ENCODE measurements at places on chromosomes 16 and 17.

GRCh38 chr17:73237714-73238113, 24.0 kb downstream of the CPSF4L start:
- no peak for DNase-seq

DNA sequence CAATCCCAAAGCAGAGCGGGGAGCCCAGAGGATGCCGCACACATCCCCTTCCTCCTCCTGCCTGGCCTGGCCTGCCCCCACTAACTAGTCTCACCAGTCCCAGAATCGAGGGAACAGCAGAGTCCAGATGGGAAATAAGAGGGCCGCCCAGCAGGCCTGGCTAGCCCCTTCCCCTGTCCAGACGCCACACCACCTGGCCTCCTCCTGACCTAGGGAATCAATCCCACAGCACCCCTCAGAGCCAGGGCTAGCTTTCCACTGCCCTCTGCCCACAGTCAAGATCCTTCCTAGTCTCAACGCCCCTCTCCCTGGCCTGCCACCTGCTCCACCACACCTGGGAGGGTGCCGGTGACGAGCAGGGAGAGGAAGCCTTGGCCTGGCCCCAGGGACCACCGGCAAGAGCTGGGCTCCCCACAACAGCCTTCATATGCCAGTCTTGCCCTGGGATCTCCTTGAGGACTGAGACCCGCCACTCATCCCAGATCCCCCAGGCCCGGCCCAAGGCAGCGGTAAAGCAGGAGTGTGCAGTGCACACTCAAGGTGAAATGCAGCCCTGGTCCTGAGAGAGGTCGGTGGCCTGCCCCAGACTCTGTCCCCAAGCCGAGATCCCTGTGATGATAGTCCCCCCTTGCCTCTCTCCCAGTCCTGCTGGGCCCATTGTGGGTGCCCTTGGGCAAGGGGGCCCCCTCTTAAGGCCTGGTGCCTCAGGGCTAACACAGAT, 27.9 kb downstream of the KATNB1 start:
- no peak for DNase-seq

DNA sequence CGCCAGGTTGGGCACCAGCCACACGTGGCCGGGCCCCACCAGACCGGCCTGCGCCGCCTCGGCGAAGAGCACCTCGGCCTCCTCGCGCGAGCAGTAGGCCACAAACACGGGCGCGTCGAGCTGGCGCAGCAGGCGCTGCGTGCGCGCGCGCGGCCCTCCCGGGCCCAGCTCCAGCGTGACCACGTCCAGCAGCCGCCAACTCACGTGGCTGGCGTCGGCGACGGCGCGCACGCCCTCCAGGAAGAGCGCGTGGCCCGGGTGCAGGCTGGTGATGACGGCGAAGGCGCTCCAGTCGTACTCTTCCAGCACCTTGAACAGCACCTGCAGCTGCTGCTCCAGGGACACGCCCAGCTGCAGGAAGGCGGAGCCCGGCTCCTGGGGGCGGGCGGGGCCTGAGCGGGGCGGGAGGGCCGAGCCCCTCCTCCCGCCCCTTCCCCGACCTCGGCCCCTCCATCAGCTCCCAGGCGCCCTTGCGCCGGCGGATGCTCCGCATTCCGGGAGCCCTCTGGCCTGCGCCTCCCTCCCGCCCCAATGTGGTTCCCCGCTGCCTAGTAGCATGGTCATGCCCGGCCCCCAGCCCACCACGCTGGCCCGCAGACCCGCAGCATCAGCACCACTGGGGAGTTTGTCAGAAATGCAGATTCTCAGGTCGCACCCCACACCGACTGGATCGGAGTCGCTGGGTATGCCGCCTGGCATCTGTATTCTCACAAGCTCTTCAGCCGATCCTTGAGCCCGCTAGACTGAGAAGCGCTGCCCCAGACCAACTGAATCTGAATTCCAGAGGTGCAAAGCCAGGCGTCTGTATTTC, 7.2 kb downstream of the GRIN2C start:
- DNase-seq, result no peak

- DNase-seq, result no peak
Observed at GRCh38 chr17:77841742-77842527, 116.6 kb upstream of the TNRC6C start.

DNA sequence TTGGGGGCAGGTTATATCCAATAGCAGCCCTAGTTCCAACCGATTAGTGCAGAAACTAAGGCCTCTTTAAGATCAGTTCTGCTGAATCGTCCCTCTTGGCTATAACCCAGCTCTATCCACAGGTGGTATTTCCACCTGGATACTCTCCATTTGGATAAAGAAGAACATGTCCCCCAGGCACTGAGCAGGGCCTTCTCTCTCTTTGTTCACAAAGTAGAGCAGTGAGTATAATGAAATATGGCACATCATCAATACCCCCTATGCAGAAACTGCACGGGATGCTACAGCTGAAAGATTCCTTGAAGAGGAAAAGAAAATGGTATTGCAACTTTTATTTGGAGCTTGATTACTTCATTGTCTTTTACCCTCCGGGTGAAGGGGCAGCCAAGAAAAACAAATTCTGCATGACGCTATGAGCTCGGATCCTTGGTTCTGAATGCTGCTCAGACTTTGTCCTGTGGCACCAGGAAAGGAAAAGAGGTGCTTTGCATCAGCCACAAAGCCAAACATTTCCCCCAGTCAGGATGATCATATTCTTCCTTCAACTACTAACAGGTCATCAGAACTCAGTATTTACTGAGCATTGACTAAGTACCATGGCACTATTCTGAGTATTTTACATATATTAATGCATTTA, 399.7 kb downstream of the NPIPA8 start:
- no peak for DNase-seq

DNA sequence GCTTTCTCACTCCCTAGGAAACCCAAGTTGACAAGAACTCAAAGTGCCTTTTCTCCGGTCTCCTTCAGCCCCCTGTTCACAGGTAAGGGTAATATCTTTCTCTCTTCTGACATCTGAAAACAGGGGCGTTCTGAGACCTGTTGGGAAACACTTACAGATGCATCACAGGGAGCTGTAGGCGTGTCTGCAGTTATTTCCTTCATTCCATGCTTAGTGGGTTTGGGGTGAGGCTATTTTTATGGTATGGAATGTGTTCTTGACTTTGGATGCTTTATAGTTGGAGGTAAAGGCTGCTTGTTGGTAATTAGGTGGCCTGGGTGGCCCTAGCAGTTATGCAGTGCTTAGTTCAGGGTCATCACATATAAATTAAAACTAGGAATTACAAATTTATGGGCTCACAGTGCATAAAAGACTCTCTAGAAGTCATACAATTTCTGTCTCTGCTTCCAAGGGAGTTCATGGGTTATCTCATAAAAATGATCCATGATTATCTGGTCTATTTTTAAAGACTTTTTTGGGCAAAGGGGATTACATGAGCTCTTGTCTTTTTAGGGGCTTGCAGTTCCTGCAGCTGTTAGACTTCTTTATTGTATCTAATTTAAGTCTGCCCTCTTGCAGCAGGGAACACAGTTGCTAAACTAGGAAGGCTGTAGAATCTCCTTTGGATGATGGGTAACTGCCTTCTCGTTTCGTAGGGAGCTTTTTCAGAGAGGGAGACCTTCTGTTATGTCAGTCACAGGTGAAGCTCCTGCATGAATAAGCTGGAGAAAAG, 10.2 kb downstream of the SOCS7 start:
- no peak for DNase-seq

GRCh38 chr17:47254403-47254943, 846 bp downstream of the ITGB3 start:
- DNase-seq, result no peak

DNA sequence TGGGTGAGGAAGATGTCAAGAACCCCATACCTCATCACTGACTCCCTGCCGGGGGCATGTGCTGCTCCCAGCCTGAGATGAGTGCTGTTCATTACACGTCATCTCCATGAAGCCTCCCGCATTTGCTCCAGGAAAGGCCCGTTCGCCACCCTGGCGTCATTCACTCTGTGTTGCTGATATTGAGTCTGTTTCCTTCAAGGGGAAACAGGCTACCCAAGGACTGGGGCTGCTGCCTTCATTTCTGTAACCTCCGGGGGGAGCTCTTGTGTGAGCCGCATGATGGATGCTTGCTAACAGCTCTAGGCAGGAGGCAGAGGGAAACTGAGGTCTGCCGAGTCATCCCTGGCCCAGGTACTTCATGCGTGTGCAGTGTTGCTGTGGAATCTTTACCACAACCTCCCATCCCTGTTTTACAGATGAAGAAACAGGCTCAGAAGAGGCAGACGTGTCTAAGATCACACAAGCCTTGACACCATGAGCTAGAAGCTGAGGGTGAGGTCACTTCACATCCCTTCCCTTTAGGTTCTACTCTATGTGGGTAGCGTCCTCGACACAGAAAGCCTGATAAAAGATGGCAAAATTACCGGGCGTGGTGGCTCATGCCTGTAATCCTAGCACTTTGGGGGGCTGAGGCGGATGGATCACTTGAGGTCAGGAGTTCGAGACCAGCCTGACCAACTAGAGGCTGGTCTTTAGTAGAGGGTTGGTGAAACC, 3.5 kb upstream of the ARMC5 start:
- no peak for DNase-seq

- no peak for DNase-seq
Observed at GRCh38 chr16:89721546-89722391, 432 bp downstream of the ZNF276 start.

- DNase-seq, result peak; percentile 54
Observed at GRCh38 chr16:586047-586644, 3.7 kb upstream of the RAB40C start.

- peak; percentile 31 for DNase-seq
Observed at GRCh38 chr17:70968302-70968701, 799.0 kb downstream of the KCNJ2 start.

DNA sequence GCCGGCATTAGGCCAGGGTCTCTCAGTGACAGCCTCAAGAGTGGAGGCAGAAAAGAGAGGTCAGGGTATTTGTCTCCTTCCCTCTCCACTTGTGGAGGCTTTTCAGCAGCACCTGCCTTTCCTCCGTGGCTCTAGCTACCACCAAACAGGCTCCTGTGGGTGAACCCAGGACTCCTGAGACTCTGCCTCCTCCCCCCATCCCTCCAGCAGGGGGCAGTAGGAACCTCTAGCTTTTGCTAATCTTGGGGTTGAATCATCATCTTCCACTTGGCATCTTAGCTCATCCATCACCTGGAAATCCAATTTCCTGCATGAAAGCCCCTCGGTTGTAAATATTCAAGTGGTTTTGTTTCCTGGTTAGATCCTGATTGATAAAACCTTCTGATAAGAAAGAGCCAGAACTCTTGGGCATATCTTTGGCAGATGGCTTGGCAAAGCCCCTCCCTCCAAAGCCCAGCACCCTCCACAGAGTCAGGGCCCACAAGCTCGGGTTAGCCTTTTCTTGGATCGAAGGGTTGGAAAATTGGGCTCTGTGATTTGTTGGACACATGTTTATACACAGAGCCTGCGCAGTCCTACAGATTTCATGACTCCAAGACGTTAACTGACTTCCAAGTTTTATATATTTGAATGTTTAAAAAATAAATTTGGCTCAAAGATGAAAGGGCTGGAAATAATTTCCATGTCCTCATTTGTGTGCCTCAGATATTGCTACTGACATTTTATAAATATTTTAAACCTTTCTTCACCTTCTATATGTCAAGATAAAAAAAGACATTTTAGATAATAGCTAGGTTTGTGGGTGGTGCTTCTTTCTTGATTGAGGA, 322.1 kb downstream of the MAP2K4 start:
- no peak for DNase-seq

DNA sequence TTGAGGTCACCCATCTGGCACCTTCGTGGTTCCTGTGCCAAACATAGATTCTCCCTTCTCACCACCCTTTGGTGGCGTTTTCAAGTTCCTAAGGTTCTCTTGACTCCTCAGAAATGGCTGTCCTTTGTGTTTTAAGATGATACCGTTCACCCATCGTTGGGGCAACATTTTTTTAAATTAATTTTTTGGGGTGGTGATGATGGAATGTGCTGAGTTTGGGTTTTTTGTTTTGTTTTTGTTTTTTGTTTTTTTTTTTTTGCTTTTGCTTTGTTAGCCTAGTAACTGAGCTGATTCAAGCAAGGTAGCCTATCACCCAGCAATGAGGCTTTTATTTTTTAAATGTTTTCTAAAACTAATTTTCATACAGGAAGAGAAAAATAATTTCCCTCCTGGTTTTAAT, 2.6 kb downstream of the CHST4 start:
- DNase-seq, result no peak

DNA sequence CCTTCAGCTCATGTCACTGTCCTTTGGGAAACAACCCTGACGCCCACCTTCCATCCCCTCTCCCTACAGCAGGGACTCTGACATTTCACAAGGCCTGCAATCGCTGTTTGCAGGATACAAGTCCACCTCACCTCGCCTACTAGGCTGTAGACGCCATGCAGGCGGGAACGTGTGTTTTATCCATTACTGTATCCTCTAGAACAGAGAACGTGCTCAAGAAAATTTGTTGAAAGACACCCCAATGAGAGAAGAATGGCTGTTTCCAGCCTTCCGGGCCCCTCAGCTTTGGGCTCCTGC, 1.5 kb upstream of the TTYH2 start:
- no peak for DNase-seq

DNA sequence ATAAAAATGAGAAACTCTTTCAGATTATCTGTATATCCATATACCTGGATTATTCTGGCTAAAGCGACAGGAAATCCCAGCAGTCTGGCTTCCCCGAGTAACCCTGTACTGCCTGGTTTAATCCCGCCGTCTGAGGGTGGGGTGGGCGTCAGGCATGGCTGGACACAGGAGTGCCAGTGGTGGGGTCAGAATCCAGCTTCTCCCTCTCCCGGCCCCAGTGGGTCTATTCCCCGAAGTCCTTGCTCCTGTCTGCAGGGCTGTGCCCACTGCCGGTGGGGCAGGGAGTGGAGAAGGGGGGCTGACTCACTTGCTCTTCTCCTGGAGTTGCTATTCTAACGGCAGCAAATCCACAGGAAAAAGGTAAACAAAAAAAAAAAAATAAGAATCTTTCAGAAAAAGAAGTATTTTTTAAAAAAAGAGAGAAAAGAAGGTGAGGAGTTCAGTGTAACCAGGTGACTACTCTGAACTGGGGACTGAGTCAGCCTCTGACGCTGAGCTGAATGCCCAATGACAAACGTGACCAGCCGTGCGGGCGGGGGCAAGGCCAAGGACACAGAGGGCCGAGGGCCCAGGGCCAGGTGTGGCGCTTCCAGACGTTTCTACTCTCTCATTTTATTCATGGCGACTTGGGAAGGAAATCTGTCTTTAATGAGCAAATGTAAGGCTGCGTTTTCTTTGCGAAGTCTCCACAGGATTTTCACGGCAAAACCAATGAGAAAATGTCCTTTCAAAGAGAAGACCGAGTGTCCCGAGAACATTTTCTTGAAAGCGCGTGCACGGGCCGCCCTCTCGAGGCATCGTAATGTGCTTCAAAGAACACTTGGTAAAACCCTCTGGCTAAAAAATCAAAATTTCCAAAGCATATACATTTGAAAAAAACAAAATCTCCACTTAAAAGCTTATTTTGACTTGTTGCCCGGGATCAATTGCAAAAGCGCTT, 20.2 kb downstream of the FOXF1 start:
- no peak for DNase-seq

DNA sequence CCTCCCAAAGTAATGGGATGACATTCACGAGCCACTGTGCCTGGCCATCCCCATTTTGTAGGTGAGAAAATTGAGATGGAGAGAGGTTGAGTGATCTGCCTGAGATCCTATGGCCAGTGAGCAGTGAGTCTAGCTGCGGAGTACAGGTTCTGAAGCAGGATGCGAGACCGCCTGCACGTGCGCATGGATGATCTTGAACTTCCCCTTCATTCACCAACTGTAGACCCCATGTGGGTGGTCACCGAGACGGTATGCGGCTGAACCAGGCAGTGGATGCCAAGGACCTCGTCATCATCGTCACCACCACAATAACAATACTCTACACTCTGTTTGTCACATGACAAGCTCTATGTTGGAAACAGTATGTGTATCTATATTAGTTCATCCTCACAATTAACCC, 6.2 kb upstream of the SPNS3 start:
- DNase-seq, result no peak
